ENCODE measurements at places on chromosomes 1 and 21.

DNA sequence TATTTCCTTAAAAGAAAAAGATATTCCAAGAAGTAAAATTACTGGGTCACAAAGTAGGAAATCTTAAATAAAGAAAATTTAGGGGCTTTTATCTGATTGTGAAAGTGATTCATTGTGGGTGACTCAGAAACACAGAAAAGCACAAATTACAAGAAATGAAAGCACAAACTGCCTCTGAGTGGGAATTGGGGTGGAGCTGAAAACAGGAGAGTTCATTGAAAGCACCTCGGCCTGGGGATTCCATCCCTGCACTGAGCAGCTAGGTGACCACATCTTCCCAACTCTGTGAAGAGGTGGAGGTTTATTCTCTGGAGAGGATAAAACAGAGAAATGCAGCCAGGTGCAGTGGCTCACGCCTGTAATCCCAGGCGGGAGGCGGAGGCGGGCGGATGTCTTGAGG, 7.4 kb downstream of the GJA4 start:
- DNase-seq, result no peak

DNA sequence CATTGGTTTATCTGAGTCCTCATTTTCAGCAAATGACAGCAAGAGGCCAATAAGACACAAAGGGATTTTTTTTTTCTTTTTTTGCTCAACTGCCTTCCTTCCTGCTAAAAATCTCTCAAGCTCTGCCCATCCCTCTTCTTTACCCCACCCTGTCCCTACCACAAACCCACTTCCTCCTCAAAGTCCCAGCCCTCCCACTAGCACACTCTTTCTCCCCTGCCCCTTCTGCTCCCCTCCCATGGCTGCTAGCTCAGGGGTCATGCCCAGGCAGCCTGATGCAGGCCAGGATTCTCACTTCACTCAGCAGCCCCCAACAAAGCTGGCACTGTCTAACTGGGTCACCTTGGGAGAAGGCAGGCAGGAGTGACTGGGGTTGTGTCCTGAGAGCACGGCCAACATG, 28.8 kb upstream of the PPP2R5A start:
- no peak for DNase-seq

DNA sequence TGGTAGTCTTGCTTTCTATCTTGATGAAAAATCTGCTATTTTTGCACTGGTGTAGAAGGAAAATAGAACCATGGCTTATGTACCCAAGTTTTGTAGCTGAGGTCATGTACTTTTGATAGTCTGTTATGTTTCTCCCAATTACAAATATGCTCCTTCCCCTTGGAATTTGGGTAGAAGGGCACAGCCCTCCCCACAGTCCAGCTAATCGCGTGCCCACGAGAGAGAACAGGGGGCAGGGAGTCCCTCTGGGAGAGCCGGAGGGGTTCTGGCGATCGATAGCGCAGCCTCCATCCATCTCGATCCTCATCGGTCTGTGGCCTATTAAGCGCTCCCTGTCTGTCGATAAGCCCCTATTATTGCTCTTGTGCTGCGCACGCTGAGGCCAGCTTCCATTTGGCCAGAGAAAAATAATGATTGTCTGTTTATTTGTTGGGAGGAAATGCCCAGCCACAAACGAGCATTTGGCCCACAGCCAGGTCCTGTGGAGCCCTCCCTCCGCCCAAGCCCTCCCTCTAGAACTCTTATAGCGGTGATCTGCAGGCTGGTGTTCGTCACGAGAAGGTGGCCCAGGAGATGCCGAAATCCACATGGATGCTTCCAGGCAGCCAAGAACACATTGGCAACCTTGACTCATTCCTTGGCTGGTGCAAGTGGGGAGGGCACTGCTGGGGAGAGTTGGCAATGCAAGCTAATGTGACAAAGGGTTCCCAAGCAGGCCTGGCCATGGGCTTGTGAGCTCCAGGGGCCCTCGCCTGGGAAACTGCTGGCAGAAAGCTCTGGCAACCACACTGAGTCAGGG, 134.7 kb upstream of the TNR start:
- DNase-seq, result no peak

DNA sequence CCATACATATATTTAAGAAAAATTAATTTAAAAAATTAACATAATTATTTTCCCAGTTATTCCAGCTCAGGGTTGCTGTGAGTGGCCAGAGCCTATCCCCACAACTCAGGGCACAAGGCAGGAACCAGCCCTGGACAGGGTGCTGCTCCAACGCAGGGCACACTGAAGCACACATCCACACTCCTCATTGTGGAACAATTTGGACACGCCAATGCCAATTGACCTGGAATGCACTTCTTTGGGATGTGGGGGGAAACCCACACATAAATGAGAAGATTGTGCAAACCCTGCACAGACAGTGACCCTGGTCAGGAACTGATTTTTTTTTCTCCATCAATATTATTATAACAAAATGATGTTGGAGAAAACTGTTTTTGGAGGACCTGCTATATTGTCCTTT, 23.4 kb downstream of the SAMSN1 start:
- no peak for DNase-seq

DNA sequence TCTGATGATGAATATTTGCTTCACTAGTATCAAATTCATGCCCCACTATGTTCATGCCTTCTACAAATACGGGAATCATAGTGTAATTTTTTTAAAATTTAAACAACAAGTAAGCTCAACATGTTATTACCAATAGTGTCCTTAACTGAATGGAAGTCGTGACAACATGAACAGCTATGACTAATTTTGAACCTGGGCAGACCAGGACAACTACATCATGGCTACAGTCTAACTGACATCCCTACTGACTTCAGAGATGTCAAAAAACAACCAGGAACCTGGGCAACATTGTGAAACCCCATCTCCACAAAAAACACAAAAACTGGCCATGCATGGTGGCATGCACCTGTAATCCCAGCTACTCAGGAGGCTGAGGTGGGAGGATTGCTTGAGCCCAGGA, 33.5 kb upstream of the RAP1A start:
- no peak for DNase-seq

- peak; percentile 19 for DNase-seq
Measured at GRCh38 chr1:47725992-47726855, 271.0 kb downstream of the TRABD2B start.

DNA sequence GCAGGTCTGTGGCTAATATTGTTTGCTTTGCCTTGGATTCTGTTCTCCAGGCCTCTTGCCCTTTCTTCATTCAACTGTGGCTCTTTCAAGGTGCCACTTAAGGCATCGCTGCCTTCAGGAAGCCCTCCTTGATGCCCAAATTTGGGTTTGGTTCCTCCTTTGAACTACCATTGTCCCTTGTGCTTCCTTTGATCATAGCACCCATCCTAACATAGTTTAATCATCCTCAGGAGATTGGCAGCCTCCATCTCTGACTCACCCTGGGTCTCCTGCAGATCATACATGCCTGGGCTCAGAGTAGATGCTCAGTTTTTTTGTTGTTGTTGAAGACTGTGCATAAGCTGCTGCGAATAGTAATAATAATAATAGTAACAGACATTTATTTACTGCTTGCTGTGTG, 54.4 kb upstream of the ACOT11 start:
- no peak for DNase-seq

DNA sequence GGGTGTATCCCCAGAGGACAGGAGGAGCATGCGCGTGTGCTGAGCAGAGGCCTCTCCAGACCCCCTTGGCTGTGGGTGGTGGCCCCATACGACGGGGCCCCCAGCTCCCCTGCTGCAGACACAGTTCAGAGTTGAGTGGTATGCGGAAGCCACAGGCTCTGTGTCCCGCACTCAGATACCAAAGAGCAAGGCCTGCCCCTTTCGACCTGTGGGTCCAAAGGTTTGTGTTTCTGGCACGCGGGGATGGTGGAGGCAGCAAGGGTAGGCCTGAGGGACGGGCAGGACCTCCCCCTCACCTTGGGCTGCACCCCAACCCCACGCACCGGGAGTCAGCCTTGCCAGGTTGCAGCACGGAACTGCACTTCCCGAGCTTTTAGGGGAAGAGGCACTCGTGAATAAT, at the start of gene KCNAB2:
Gene KCNAB2, plus strand, starts transcription at position 328 of the 400 bp plus-strand sequence. CDS start 5,649 bp downstream, outside the sequence.
- DNase-seq, result no peak

- DNase-seq, result no peak
Measured at GRCh38 chr1:244937099-244937498, 72.8 kb upstream of the HNRNPU start.

GRCh38 chr21:36388096-36388495, 2.9 kb downstream of the CHAF1B start:
- DNase-seq, result no peak

- DNase-seq, result no peak
Measured at GRCh38 chr1:173749137-173749536, 34.4 kb downstream of the KLHL20 start.

DNA sequence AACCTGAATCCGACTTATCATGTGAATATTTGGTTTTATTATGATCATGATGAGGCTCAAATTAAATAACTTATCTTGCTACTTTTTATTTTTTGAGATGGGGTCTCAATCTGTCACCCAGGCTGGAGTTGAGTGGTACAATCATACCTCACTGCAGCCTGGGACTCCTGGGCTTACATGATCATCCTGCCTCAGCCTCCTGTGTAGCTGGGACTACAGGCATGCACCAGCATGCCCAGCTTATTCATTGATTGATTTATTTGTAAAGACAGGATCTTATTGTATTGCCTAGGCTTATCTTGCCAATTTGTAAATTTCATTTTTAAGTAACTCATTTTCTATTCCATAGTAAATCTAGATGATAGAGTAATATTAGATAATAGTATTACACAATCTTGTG, 84.3 kb downstream of the COL11A1 start:
- DNase-seq, result no peak

GRCh38 chr1:1599030-1599934, 653 bp downstream of the FNDC10 start:
- no peak for DNase-seq

Data from T-helper 1 cell (primary cell).